Stomach (tissue), 19 donors: ENCODE measurements at places on chromosomes 6 and 20. TPM values are rescaled to one million over a fixed set of nuclear protein-coding genes. Genes with fewer than 3 reads are reported as not detected.

- H3K27me3 ChIP-seq, result no peaks in the 10 kb centered on the region
- H3K4me1 ChIP-seq, result peaks cover 42% of the 10 kb centered on the region
- no peak for DNase-seq
Measured at GRCh38 chr6:17602888-17603287, 2.8 kb downstream of the FAM8A1 start.

DNA sequence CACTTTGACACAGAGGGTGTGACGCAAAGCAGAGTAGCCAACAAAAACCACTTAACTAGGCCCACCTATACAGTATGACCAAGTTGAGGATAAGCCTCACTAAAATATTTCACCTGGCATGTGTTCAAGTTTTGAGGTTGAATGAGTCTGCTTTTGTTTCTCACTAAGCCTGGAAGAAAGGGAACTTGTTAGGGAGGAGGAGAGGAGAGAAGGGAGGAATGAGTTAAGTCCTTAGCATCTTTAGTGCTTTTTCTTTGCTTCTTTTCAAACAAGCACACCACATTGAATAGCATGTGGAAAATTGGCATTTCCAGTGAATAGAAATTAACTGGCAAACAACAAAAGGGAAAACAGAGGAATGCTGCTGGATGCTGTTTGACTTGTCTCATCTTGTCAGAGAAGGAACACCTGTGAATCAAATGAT lies 461.9 kb downstream of the GJA1 start:
- no peak overlapping the region for H3K27ac ChIP-seq
- no peak for DNase-seq
- H3K36me3 ChIP-seq, result no peaks in the 10 kb centered on the region
- no peak overlapping the region for H3K4me3 ChIP-seq
- no peaks in the 10 kb centered on the region for H3K27me3 ChIP-seq

DNA sequence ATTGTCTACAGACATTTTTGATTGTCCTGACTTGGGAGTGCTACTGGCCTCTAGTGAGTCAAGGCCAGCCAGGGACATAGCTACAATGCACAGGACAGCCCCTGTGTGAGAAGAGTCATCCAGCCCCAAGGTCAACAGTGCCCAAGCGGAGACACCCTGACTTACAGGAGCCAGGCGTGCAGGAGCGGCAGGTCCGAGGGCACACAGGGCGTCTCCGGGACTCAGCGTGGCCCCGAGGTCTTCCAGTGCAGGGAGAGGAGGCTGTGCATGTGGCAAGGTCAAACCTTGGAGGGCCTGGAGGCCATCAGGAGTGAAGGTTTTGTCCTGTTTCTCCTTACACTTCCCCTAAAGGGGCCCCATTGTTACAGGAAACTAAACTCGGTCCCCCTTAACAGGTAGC lies 41.3 kb upstream of the QKI start:
- no peak for DNase-seq
- peaks cover 7% of the 10 kb centered on the region for H3K27me3 ChIP-seq
- H3K36me3 ChIP-seq, result no peaks in the 10 kb centered on the region
- no peak overlapping the region for H3K4me3 ChIP-seq

Gene TPBG
- total RNA-seq, result 9.8 TPM

Gene SUMO4
- not detected for total RNA-seq
